ENCODE measurements at places on chromosomes 13 and 19.

- DNase-seq = no peak
Measured at GRCh38 chr13:98405107-98405571, 171.8 kb downstream of the STK24 start.

DNA sequence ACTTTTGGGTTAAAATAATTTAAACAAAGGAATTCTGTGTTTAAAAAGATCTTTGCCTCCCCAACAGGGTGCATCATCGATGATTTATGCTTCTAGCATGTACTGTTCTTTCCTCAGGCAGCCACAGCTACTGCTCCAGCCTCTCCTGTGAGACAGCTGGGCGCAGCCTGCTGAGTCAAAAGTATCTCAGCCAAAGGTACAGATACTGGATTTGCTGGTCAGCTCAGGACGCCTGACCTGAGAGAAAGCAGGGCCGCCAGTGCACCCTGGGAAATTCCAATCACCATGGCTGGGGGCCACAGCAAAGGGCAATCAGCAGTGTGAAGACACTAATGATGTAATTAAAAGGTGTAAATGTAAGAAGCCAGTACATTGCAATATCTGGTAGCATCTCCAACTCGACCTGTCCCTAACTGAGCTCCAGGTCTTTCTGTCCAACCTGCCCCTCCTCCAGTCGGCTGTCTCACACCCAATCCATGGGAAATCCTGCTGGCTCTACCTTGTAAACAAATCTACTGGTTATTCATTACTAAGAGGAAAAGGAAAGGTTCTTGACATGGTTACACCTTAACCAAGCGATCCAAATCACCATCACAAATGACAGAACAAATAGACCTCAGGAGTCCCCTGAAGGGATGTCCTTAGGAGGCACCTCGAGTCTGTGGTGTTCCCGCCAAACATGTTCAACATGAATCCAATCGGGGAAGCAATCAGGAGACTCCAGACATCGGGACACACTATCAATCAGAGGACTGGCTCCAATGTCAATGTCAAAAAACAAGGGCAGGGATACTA, 7.3 kb downstream of the OPA3 start:
- no peak for DNase-seq

DNA sequence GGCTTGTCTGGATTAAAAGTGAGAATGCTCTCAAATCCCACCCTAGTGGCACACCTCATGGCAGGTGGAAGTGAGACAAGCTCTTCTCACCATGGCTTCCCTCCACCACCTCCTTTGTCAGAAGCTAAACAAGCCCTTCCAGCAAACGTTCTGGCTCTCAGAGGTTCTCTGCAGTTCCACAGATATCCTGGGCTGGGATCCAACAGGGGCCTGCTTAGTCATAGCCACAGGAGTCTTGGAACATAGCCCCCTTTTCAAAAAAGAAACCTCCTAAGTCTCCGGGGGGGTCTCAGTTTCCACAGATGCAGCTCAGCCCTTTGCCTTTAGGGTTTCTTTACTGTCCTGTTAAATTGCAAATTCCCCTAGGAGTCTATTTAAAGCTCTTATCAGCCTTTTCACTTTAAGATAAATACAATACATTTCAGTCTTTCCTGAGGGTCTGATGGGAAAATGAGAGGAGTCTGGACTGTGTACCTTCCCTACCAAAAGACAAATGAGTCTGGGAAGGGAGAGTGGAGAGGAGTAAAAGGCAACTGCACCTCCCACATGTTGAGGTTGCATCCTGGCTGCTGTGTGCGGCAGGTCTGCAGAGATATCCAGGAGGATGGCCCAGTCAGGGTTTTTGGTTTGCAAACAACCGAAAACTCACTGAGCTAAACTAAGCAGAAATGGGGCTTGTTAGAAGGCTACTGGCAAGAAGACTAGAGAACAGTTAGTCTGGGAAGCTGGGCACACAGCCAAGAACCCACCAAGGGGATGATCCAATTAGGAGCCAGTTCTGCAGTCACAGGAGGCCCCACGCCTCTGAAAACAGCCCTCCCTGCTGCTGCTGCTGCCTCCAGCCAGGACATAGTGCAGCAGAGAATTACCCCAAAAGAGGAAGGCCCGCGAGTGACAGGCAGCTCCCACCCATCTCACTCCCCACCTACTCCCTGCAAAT, 41.4 kb upstream of the SERP2 start:
- DNase-seq = no peak

DNA sequence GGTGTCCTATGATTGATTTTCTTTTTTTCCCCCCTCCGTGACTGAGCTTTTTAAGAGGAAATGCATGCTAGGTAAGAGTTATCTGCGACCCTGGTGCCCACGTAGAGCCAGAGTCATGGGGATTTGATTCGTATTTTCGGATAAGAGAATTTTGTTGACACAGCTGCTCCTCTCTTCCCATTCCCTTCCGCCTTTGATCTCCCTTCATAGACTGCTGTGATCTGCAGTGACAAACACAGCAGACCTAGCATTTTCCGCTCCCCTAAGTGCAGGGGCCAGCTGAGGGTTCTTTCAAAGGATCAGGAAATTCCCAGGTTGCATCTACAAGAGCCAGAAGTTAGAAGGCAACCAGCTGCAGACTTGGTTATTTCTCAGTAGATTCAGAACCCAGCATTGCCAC, 70.5 kb downstream of the ZNF568 start:
- no peak for DNase-seq

- no peak for DNase-seq
Measured at GRCh38 chr19:18807861-18808331, 16.8 kb upstream of the COMP start.

- no peak for DNase-seq
Measured at GRCh38 chr19:27774827-27775226, 1438.1 kb downstream of the UQCRFS1 start.

DNA sequence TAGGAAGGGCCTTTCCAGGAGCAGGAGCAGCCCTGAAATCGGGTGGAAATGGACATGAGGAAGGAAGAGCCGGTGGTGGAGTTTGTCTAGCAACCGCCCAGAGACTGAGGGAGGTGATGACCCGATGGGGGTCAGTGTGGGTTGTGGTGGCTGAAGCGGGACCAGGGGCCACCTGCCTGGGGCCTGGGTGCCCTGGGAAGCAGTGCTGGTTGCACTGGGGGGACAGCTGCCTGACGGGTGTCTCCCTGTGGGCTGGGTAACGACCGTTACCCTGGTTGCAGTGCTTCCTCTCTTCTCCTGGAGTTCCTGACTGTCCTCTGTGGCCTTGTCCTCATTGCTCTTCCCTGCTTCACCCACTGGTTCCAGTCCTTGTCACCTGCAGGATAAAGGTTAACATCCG, 13.0 kb downstream of the ZNF536 start:
- no peak for DNase-seq

GRCh38 chr13:38376546-38376945, 26.9 kb downstream of the UFM1 start:
- DNase-seq = no peak

- no peak for DNase-seq
Measured at GRCh38 chr13:76552807-76553206, 333.4 kb downstream of the KCTD12 start.

DNA sequence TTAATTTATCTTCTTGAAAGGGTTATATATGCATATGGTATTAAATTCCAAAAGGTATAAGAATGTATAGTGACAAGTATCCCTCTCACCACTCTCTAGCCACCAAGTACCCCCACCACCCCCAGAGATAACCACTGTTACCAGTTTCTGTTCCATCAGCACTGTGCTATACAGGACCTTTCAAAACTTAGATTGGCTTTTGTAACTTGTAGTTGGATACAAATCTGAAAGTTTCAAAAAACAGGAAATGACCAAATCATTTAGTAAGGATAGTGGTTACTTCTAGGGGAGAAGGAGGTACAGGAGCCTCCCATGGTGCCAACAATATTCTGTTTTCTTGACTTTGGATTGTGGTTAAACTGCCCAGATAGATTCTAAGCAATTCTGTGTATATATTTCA, 56.7 kb downstream of the AKAP11 start:
- no peak for DNase-seq

GRCh38 chr13:53499576-53500133, 471.0 kb downstream of the OLFM4 start:
- DNase-seq = no peak

DNA sequence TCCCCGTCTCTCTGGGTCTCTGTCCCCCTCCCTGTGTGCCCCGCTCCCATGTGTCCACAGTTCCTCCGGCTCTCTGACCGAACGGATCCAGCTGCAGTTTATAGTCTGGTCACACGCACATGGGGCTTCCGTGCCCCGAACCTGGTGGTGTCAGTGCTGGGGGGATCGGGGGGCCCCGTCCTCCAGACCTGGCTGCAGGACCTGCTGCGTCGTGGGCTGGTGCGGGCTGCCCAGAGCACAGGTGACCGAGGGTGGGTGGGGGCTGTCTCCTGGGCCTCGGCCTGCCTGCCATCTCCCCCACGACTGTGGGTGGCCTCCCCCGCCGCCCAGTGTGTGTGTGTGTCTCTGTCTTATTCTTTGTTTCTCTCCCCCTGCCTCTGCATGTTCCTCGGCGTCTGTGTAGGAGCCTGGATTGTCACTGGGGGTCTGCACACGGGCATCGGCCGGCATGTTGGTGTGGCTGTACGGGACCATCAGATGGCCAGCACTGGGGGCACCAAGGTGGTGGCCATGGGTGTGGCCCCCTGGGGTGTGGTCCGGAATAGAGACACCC, 10.3 kb downstream of the TRPM4 start:
- DNase-seq = no peak

GRCh38 chr13:113548171-113548641, 36.3 kb upstream of the TFDP1 start:
- DNase-seq = no peak

DNA sequence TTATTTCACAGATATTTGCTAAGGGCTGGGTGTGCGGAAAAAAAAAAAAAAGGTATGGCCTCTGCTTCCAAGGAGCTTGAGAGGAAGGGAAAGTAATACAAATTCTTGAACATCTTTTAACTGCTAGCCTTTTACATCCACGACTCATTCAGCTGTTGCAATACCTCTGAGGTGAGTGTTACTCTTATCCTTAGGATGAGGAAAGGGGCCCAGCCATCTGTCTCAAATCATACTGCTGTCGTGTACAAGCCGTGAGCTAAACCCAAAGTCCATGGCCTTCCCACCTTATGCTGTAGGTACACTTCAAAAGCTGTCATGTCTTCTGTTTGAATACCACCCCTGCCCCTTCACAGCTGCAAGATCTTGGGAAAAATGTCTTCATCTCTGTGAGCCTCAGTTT, 146.8 kb downstream of the KCNRG start:
- no peak for DNase-seq

DNA sequence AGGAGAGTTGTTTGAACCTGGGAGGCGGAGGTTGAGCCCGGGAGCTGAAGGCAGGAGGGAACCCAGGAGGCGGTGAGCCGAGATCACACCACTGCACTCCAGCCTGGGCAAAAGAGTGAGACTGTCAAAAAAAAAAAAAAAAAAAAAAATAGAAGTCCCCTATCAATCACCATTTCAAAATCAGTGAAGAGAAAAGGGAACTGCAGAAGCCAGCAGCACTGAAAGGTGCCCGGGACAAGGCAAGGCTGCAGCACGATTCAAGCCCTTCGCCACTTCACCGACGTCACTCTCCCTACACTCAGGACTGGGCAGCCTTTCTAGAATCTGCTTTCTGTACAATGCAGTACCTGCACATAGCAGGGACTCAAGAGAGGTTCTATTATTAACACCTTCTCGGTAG, 21.9 kb upstream of the USP12 start:
- DNase-seq = no peak

GRCh38 chr19:42122691-42123607, 9.3 kb downstream of the POU2F2 start:
- DNase-seq = no peak

GRCh38 chr19:37654629-37655300, 500 bp downstream of the ZFP30 start:
- DNase-seq = peak; percentile 26

DNA sequence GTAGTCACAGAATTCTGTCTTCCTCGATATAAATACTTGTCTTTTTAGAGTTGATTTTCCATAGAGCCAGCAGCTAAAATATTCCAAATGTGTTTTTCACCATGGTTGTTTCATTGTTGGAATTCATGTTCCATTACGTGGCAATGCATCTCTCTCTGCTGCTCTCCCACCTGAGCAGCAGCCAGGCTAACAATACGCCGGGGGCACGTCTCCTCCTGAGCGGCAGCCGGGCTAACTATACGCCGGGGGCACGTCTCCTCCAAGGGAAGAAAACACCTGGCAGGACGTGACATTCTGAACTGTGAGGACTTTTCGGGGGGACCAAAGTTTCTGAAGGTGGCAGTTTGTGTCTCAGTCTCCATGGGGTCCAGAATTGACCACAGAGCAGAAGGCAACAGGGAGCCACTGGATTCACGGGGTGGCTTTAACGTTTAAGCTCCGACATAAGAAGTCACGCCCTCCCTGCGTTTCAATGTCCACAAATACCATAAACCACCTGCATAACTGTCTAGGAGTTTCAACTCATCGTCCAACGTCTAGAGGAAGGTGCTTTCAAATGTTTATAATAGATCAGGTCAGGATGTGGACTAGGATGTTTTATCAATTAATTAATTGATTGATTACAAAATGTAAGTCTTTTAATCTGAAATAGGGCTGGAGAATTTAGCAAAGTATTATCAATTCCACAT, 15.1 kb downstream of the PLPP2 start:
- DNase-seq = no peak

- no peak for DNase-seq
Measured at GRCh38 chr13:36840718-36841250, 21.8 kb downstream of the RFXAP start.

- DNase-seq = no peak
Measured at GRCh38 chr19:14479309-14479974, 4.3 kb upstream of the PTGER1 start.

- DNase-seq = peak; percentile 19
Measured at GRCh38 chr13:53447863-53448262, 419.2 kb downstream of the OLFM4 start.

DNA sequence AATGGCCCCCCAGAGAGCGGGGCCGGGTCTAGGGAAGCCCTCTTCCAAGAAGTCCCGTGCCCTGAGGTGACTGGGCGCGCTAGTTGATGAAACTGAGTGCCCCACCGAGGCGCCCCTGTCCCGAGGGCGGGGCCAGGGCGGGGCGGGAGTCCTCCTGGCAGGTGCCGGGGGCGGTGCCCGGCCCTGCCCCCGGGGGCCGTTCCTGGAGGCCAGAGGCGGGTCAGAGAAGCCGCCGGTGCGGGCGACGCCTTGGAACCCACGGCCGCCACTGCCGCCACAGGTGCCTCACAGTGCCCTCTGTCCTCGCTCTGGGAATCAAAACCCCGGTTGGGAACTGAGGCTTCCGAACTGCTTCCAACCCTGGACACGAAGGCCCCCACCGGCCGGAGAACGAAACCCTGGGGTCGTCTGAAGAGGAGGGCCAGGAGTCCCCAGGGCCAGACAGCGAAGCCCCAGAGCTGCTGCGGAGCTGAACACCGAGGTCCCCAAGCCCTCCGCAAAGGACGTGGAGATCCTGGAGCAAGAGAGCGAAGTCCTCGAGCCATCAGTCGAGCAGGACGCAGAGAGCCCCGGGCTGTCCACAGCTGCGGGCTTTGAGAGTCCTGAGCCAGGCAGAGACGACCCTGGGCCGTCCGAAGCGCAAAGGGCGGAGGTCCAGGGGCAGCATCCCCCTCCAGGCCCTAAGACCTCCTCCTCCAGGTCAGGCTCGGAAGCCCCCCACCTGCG, at the start of gene MISP3:
TSS of gene MISP3 (plus strand) at position 252 of the 726 bp plus-strand sequence. CDS start 524 bp downstream, outside the sequence.
- no peak for DNase-seq
